Fibroblast of mammary gland (primary cell): ENCODE measurements at places on chromosomes 13 and 19.

GRCh38 chr13:36193151-36193855 lies 21.1 kb downstream of the SOHLH2 start:
- peak; percentile 29 for DNase-seq

GRCh38 chr13:66644855-66645460 lies 585.2 kb downstream of the PCDH9 start:
- no peak for DNase-seq

GRCh38 chr19:57599377-57599760 lies 316 bp upstream of the ZNF530 start:
- DNase-seq, result no peak

DNA sequence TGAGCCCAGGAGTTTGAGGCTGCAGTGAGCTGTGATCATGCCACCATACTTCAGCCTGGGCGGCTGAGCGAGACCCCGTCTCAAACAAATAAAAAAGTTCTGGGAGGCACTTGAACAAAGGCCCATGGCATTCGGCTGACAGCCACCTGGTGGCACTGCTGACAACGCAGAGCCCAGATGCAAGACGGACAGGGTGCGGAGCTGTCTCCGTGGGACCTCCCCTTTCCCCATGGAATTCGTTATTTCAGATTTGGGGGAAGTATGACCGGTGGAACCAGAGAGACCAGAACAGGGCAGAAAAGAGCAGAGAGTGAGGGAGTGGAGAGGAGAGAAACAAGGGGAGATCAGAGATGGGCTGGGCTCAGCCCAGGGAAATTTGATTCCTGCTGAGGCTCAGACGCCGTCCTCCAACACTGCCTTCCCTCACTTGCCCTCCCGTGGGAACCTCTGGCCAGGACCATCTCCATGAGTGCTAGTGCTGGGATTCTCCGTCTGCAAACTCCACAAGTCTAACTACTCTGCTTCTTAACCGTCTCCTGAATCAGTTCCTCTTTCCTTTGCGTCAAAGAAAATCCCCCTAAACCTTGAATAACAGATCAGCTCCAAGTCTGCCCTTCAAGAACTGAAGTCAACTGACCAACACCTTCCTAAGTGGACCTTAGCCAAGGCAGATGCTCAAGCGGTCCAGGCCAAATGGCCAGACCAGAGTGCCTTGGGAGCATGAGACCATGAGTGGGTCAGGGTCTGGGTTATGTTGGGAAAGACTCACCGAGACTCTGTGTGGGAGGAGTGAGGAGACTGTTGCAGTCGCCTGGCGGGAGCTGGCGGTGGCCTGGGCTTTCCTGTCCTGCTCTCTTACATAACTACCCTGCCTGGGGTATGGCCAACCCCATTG lies 11.9 kb upstream of the ATF5 start:
- DNase-seq, result peak; percentile 19

- peak; percentile 0 for DNase-seq
These were observed 241.3 kb downstream of the SLITRK6 start for GRCh38 chr13:85557691-85558467.

- DNase-seq, result peak; percentile 73
These were observed 539.7 kb downstream of the RFC3 start for GRCh38 chr13:34357435-34358232.

- DNase-seq, result peak; percentile 65
These were observed 19.9 kb downstream of the MEGF8 start for GRCh38 chr19:42345191-42345812.

GRCh38 chr19:46830864-46831263 lies 19.8 kb downstream of the AP2S1 start:
- no peak for DNase-seq

DNA sequence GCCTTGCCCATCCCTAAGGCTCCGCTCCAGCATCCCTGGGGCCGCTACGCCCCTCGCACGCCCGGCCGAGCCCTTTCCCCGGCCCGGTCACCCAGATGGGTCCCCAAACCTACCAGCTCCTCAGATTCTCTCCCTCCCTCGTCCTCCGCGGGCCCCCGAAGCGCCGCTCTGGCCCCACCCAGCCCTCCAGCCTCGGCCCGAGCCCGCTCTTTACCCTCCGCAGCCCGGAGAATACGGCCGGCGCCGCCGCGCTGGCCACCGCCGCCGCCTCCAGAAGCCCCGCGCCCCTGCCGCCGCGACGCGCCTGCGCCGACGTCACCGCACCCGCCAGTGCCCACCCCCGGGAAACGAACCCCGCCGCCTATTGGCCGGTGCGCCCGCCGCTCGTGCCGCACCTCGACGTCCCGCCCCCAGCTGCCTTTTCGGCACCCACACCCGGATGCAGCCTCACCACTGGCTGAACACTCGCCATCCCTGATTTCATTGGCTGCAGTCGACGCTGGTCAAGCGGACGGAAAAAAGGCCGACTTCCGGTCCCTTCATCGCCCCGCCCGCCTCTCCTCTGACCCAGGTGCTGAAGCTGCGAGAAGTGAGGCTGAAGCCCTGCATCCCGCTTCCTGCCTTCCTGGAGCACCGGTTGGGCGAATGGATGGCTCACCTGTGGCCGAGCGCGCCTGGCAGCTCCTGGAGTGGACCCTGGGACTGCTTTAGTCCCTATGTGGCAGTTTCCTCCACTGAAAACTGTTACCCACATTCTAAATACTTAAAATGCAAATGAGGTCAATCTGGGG lies at the start of gene DAPK3:
DAPK3 (minus strand) TSS at position 292 of the 791 bp plus-strand sequence. CDS start 1,364 bp downstream, outside the sequence.
- peak; percentile 97 for DNase-seq

DNA sequence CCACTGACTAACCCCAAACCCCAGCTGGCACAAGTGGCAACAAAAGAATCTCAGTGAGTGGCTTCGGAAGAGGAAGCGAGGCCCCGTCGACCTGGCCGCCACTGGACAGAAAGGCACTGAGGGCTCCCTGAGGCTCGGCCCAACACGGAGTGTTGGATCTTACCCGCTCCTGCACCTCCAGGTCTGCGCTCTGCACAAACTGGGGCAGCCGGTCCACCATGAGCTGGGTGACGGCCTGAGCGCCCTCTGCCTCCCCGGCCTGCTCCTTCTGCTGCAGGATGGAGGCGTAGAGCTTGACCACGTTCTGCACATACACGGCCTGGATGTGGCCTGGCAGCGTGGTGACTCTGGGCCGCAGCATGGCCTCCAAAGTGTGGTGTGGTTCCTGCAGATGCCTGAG lies 21.7 kb downstream of the IZUMO4 start:
- DNase-seq, result no peak

DNA sequence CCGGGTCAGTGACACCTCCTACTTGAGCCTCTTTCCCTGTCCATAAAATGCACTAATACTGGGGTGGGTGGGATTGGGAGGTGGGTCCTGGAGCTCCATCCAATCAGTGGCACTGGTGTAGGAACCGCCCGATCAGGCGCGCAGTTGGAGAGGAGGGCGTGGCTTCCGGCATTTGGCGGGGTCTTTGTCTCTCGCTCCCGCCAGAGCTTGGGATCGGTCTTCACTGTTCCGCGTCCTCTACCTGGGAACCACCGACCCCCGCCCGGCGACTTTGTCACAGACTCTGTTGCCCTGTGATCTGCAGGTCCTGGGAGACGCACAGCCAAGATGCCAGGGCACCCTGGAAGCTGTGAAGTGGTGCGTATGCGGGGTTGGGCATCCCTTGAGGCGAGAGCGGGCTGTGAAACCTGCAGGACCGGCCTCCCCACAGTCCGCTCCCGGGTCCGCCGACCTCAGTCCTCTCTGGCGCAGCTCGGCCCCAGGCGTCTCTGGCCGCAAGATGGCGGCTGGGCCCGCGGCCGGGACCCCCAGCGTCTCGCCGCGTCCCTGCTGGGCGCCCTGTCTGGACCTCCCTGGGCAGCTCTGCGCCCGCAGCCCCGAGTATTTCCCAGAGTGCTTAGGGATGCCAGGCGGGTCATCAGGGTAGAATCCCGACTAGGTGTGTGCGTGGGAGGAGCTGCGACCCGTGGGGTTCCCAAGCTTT lies 41.6 kb upstream of the ZNF730 start:
- peak; percentile 74 for DNase-seq
